Left kidney (tissue), 8 donors: ENCODE measurements at places on chromosomes 3 and 15. TPM values are rescaled to one million over a fixed set of nuclear protein-coding genes. Genes with fewer than 3 reads are reported as not detected.

DNA sequence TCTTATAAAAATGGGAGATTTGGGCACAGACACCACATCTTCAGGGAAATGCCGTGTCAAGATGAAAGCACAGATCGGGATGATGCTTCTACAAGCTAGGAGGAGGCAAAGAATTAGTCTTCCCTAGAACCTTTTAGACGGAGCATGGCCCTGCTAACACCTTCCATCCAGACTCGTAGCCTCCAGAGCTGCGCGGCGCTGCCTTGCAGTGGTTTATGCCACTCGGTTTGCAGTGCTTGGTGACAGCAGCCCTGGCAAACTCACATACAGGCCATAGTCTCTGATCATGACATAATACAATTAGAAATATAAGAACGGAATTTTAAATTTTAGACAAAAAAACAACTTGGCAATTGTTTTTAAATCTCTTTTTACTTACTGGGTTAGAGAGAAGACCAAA, 37.1 kb upstream of the SLC41A3 start:
- no peak for DNase-seq

DNA sequence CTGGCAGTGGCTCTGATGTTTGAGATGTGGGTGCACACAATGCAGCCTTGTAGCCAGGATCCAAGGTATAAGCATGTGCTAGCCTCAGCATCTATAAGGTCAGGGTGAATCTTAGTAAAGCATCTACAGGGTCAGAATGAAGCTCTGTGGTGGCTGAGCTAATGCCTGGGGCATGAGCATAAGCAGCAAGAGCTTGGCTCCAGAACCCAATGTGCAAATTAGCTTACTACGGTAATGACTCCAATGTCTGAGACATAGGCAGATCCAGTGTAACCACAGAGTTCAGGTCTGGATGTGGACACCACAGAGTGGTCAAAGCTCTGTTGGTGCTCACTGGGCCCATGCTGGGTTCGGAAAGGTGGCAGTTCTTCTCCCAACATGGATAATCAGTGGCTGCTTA, 304.5 kb upstream of the NECTIN3 start:
- DNase-seq = no peak

ZDHHC3 gene
- polyA plus RNA-seq = 93.8 TPM

GRCh38 chr3:39127908-39128304, 20.4 kb downstream of the TTC21A start:
- no peak for DNase-seq

TM4SF1 gene
- polyA plus RNA-seq = 55.5 TPM

LSAMP gene
- polyA plus RNA-seq = 14.2 TPM
